Naive B cell (primary cell): ENCODE measurements at places on chromosomes 2 and 18.

- peak; percentile 75 for DNase-seq
Observed at GRCh38 chr2:1614564-1614963, 129.8 kb downstream of the PXDN start.

DNA sequence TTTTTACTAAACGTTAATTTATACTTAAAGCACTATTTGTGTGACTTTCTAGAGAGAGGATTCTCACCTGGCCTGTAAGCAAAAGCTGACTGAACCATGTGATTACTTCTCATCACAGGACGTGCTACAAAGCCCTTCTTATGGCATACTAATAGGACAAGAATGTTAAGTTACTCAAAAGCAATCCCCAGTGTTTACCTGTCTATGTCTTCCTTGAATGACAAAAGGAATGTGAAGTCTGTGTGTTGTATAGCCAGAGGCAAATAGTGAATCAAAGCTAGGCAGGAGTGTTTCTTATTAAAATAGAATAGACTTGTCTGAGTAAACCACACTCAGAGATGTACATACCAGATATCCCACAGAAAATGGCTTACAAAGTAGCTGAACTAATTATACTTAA lies 1465.5 kb downstream of the SUCLG1 start:
- no peak for DNase-seq

DNA sequence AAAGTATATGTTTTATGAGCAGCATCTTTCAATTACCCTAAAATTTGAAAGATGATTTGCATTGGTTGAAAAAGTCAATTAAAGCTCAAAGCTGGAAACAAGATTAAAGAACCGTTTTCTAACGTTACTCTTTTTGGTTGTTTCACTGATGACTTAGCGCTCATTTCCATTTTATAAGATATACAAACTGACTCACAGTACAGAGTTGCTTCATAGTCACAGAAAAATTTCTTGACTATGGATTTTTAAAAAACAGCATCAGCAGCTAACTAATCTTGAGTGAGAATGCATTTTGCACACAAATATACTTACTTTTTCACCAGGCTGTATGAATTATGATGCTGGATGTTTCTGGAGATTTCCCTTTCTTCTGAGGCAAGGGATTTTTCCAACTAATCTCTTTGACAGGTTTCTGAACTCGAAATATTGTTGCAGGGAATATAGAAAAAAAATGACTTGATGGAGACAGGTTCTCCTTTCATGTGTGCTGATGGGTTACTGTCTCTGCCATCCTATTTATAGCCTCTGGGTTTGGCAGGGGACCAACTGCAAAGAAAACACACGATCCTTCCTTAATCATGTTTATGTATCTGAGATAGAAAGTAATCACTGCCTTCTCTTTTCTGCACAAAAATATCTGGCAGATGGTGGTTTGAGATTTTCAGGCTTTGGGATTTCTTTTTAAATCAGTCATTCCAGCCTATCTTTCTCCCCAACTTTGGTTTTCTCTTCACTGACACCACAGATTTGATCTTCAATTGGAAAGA lies 129.4 kb upstream of the DAPL1 start:
- no peak for DNase-seq

DNA sequence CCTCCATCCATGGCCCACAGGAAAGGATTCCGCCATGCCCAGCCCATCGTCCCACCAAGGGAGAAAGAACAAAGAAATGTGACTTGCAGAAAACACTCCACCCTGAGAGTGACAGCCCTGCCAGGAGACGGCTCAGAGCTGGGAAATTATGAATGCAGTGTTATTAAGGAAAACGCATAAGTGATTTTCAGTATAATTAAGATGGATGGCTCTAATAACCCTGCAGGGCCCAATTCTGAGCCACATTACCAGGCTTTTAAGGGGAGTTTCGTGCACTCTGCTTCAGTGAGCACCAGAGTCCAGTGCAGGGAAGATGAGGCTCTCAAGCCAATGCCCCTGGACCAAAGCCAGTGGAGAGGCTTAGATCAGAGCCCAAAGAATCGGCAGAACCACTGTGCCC lies 10.6 kb upstream of the TEX51 start:
- no peak for DNase-seq

- no peak for DNase-seq
Observed at GRCh38 chr18:37640504-37640903, 74.9 kb upstream of the CELF4 start.

GRCh38 chr2:160384791-160385190 lies 108.8 kb downstream of the RBMS1 start:
- no peak for DNase-seq

DNA sequence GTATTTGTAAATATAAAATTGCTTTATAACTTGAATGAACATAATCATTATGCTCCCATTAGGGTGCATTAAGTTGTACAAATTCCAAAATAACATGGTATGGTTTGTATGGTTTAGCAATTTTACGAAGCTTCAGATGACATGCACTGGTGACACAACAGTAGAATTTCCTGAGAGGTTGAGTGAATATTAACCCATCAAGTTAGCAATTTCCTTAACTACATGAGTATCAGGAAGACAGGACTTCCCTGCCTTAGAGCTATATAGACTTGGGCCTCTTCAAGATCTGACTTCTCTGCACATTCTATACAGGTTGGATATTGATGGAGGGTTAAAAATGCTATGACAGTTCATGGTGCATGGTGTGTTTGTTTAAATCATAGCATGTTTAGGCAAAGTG lies 60.2 kb downstream of the ZC3H6 start:
- DNase-seq: no peak

DNA sequence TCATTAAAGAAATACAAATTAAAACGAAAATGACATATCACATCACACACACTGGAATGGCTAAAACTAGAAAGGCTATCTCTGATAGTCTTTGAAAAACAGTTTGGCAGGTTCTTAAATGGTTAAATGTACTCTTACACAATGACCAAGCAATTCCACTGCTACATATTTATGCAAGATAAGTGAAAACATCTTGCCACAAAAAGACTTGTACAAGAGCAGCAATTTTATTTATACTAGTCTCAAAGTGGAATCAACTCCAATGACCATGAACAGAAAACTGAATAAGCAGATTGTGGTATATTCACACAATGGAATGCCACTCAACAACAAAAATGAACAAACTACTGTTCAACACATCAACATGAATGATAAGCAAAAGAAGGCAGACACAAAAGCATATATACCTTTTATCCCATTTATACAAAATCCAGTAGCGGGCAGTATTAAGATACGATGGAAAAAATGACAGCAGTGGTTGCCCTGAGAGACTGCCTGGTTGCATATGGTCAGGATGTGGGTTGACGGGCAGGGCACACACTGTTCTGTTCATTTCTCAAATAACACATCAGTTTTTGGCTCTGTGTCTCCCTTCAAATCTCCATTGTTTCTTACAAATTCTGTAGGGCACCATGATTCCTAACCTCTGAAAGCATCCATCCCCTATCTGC lies 25.4 kb downstream of the SP100 start:
- DNase-seq: peak; percentile 44

DNA sequence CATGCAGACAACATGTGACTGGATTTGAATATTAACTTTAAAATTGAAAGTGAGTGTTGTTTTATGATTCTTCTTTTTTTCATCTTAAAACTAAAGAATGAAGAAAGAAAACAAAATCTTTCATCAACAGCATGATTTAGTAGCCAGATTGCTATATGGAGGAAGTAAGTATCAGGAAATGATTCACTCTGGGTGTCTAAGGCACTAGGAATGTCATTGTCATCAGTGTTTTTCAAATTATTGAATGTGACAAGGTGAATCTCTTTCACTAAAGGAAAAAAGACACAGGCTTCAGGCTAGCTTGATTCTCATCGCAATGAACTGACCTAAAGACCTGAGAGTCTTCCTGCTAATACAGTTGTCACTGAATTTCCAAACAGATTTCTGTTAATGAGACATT lies 430.1 kb downstream of the FBXO15 start:
- DNase-seq: no peak

DNA sequence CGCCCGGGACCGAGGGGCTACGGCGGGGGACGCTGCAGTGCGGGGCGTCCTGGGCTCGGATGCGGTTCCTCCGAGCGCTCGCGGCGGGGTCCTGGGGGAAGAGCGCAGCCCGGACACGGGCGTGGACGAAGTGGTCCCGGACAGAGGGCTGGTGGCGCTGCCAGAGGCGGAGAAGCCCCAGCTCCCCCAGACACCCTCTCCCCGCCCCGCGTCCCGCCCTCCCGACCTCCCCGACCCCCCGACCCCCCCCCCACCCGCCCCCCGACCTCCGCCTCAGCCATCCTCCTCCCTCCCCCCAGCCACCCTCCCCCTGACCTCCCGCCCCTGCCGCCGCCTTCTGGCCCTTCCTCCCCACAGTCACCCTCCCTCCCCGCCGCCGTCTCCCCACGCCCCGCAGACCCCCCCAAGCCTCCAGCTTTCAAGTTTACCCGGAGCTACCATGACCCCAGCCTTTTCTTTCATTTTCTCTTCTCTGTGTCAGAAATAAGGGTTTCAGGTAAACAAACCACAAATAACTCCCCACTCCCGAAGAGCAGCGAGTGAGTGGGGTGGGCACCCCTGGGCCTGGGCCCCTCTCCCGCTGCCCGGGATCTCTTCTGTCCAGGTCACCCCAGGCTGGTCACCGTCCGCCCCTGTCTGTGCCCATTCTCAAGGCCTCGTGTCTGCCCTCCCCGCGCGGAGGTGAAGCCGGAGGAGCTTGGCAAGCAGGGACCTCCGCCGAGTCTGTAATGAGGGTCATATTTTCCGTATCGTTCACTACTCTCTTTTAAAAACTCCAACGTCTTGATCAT lies 5.1 kb downstream of the NFATC1 start:
- DNase-seq: peak; percentile 67

- DNase-seq: no peak
Observed at GRCh38 chr2:241034490-241035141, 36.2 kb downstream of the SNED1 start.

- DNase-seq: no peak
Observed at GRCh38 chr2:203774760-203775159, 68.3 kb downstream of the CD28 start.

DNA sequence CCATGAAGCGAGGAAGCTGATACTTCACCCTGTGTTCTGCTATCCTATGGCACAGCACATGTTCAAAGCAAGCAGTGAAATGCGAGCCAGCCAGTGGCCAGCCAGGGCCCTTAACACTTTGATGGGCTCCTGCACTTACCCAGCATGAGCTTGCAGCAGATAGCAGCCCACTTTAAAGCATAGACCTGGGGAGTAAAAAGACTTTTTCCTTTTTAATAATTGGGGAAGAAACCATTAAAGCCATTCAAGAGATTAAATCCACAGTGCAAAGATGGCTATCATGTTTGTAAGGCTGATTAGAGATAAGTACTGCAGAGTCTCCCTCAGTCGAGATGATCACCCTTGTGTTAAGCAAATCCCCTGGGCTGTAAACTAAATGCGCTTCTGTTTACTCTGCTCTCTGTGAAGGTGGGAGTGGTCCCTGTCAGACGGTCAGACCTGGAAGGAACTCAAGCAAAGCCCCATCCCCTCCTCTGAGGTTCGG lies 15.7 kb downstream of the CCBE1 start:
- no peak for DNase-seq

- DNase-seq: no peak
Observed at GRCh38 chr2:143564419-143564818, 435.2 kb downstream of the ARHGAP15 start.

DNA sequence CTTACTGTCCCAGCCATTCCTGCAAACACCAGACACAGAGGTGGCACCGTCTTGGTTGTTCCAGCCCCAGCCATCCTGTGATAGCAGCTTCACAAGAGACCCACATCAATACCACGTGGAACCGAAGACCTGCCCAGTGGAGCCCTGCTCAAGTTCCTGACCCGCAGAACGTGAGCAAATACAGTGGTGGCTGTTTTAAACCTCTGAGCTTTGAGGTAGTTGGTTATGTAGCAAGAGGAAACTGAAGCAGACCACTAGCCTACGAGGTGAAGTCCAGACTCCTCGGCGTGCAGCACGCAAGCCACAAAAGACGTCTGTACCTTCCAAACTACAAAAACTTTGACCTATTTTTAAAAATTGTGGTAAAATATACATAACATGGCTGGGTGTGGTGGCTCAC lies 96.1 kb upstream of the ODC1 start:
- DNase-seq: no peak

GRCh38 chr2:223815884-223816570 lies 21.4 kb downstream of the AP1S3 start:
- DNase-seq: no peak
